ENCODE measurements at places on chromosomes 5 and 9.
A peak's percentile ranks its signal among the peaks of the same experiment; 100 is the strongest.

DNA sequence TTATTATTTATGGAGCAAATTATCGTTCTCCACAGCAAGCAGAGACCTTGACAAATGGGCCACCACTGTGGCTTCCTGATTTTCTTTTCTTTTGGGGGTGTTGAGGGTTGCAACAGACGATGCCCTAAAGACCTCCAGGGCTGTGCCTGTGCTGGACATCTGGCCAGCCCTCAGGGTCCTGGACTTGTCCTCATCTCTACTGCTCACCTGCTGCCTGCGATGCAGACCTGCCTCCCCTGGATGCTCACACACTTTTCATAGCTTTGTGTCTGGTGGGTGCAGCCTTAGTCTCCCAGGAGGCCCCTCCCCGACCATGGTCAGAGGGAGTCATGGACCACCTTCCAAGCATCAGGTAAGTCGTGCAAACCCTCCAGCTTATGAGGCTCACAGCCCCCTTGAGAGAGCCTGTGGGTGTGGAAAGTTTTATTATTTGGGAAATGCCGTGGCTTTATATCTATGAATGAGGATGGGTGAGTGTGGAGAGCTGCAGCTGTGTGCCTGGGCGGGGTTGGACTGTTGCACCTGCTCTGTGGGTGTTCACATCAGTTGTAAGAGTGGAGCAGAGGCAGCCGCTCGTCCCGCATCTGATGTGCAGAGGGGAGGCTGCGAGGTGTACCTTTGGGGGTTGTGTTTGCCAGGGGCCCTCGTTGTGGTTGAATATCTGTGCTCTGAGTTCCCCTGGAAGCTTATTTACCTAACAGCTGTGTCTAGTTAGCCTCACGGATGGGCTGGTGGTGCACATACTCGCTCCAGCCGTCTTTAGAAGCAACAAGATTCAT lies 126.3 kb upstream of the IRX4 start:
- no peak for DNase-seq

DNA sequence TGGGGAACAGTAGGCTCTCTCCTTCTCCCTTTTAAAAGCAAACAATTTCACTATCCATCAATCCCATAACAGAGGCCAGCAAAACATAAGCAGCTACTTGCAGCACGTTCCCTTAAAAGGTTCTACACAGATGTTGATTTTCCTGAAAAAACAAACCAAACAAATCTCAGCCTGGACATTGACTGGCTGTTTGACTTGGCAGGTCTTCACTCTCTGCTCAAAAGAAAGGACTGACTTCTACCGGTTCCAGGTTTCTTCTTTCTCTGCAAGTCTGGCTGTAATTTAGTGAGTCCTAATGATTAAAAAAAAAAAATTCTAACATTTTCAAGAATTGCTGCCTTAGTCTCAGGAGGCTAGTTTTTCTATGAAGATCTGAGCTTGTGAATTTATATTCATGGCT lies 203.1 kb upstream of the EFNA5 start:
- DNase-seq, result no peak

DNA sequence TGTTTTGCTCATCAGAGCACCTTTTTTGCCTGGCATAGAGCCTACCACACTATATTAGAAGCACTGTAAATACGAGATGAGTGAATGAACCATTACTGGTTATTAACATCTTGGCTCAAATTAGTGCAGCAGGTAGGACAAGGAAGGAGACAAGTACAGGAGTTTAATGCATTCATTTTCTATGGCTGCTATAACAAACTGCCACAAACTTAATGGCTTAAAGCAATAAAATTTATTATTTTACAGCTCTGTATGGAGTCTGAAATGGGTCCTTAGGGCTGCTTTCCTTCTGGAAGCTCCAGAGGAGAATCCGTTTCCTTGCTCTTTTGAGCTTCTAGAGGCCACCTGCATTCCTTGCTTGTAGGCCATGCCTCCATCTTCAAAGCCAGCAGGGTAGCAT lies 59.1 kb downstream of the PDE6A start:
- DNase-seq, result no peak

DNA sequence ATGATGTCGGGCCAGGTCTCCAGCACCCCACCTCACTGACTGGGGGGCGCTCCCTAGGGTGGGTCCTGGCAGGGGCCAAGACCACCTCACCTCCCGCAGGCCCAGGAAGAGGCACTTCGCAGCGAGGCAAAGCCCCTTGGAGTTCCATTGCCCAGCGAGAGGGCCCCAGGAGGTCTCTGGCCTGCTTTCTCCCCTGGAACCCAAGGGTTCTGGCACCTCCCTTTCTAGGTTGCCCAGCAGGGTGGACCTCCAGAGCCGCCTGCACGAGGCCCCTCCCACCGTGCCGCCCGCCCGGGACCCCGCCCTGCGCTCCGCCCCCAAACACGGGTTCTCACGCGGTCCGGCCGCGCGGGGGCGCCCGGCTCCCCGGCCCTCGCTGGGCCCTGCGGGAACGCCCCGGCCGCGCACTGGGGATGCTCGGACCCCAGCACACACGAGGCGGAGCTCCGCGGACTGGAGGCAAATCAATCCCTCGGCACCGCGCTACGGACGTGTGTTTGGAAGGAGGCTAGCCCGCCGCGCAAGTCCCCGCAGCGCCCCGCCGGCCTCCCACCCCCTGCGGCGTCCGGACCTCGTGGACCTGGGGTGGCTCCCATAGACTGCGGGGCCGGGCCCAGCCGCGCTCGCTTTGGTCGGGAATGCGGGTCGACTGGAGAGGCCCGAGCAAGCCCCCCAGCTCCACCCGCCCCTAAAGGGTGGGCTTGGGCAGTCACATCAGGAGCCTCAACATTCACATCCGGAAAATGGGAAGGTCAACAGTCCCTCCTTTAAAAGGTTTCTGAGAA lies 99.5 kb upstream of the LMX1B start:
- DNase-seq, result peak; percentile 24

GRCh38 chr9:76474419-76474818 lies 15.4 kb downstream of the GCNT1 start:
- no peak for DNase-seq

- no peak for DNase-seq
Measured at GRCh38 chr5:89351222-89351621, 468.2 kb upstream of the MEF2C start.

- no peak for DNase-seq
Measured at GRCh38 chr5:74044936-74045335, 418.9 kb downstream of the ARHGEF28 start.

DNA sequence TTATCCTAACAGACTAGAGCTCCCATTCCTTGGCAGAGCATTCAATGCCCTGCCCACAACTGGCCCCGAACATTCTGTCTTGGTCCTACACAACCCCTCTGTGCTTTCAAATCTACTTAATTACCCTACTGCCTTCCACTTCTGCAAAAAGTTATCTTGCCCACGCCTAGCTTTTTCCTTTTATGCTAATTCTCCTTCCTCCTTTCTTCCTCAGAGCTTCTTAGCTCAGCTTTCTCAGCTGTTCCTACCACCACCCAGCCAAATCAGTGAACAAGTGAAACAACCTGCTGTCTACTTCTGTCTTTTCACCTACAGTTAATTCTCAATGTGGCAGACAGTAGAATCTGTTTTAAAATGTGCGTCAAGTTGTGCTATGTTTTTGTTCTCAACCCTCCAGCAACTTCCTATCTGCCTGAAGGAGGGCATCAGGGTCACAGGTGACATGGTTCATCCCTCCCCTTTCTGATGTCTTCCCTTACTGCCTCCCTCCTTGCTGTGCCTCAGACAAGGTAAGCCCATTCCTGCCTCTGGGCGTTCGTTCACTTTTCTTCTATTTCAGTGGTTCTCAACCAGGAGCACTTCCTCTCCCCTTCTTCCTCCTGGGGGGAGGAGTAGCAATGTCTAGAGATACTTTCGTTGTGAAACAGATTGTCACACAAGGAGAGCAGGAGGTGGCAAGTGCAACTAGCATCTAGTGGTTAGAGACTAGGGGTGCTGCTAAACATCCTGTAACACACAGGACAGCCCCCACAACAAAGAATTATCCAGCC lies 1.3 kb upstream of the REEP5 start:
- no peak for DNase-seq

Measured in activated CD4-positive, CD25-positive, alpha-beta regulatory T cell (primary cell).